ENCODE measurements at places on chromosomes 4 and X.

DNA sequence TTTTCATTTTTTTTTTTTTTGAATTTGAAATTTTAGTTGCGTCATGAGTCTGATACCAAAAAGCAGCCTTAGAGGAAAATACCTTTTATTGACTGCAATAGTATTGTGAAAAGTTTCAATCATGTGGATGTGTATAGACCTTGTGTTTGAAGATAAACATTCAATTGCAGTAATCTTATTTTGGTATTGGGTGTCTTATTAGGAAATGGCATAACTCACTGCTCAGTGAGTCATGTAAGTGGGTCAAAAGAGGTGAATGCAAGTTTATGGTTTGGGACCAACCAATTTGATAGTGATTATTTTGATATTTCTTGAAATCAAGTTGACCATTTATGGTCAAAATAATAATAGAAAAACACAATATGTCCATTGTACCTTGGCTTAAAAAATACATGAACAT is 627.8 kb upstream of the SLIT2 start:
- DNase-seq = no peak

- DNase-seq = no peak
These were observed 764 bp downstream of the TRAPPC11 start for GRCh38 chr4:183659872-183660242.

DNA sequence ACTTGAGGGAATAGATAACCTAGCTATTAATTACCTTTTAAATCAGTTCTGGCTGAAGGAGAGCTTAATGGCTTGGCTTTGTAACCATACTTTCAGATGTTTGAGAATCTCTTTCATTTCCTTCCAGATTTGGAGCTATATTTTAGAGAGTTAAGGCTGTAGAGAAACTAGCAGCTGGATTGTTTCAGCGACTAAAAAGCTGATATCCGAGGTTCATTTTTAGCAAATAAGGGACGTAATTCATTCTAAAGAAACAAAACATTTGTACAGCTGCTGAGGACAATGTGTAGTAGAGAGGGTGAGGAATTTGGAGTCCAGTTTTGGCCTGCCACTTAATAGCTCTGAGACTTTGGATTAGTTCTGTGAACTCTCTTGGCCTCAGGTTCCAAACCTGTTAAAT is 12.2 kb downstream of the OSTC start:
- DNase-seq = no peak

DNA sequence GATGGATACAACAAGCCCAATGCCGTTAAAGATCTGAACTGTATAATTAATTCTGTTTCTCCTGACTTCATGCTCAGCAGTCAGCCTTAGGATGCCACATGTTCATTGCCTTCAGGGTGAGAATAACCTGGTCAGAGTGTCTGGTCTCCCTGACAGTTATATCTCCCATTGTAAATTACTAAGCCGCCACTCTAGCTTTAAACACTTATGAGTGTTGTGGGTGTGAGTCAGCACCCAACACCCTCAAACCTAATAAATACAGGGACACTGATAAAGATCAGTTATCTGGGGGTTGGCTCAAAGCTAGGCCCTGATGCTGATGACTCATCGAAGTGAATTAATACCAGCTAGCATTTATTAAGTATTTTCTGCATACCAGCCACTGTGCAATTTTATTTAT is 64.9 kb upstream of the DYNLT3 start:
- peak; percentile 17 for DNase-seq

- no peak for DNase-seq
These were observed 203.8 kb upstream of the HS3ST1 start for GRCh38 chr4:11632483-11632882.

DNA sequence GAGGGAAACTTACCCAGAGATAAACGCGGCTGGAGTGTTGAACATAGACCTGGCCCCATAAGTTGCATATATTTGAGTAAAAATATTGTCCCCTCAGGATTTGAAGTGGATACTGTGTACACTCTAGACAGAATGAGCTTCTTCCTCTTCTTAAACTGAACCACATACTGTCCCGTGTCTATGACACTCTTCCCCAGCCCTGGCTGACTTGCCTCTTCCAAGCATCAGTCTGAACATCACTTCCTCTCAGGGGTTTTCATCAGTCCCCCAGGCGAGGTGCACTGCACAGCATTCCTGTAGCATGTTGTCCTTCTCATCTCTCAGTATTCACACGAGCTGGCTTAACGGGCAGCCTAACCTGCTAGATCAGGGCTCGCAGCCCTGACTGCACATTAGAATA is 80.5 kb upstream of the TMEM150C start:
- no peak for DNase-seq

GRCh38 chr4:62771983-62772557 is 1571.9 kb downstream of the ADGRL3 start:
- DNase-seq = no peak

GRCh38 chrX:94576367-94577004 is 902.5 kb downstream of the FAM133A start:
- no peak for DNase-seq

GRCh38 chrX:9037296-9037695 is 3.4 kb upstream of the FAM9B start:
- no peak for DNase-seq

- no peak for DNase-seq
These were observed 33.5 kb downstream of the NAT8L start for GRCh38 chr4:2092669-2093053.

DNA sequence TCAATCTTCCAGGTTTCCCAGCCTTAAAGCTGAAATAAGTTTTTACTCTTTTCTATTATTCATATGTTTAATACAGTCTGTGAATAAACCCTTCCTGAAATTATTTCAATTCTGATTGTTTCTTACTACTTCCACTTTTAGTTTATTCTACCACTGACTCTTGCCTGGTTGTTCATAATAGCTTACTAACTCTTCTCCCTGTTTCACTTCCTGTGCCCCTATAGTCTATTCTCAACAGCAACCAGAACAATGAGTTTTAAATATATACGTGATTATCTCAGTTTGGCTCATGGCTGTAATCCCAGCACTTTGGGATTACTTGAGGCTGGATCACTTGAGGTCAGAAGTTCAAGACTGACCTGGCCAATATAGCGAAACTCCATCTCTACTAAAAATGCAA is 408.0 kb upstream of the SPOCK3 start:
- no peak for DNase-seq

GRCh38 chr4:81404294-81404693 is 67.4 kb downstream of the RASGEF1B start:
- DNase-seq = no peak

- no peak for DNase-seq
These were observed 2.2 kb downstream of the PDE5A start for GRCh38 chr4:119626420-119626819.

DNA sequence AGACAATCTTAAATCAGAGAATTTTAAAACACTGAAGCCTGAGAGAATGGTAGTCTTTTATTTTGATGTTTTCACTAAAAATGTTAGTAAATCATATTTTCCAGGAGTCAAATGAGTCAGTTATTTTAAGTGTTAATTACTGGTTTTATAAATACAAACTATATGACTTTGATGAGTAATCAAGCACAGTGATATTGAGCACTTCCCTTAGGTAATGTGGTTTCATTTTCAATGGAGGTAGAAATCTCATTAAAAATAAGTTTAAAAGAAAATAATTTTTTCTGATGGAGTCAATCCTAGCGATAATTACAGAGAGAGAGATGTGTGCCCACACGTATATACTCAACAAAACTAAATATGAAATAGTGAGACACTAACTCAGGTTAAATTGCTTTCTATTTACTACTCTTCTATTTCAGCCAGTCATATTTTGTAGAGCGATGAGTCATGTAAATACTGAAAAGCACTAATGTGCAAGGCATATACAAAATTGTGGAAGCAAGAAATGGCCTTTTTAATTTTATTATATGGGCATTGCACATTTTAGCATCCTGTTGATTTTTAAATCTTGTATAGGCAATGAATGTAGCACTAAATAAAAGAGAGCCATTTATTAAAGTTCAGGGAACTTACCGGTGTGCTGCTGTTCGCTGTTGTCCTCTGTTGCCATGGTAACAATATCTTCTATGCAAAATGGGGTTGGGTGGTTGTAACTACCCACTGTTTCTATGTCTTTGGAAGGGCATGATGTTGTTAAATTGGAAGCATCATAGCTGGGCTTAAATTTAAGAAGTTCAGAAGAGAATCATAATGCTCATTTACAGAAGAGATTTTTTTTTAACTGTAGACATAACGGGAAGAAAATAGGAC is 513.7 kb downstream of the TLL1 start:
- DNase-seq = no peak

DNA sequence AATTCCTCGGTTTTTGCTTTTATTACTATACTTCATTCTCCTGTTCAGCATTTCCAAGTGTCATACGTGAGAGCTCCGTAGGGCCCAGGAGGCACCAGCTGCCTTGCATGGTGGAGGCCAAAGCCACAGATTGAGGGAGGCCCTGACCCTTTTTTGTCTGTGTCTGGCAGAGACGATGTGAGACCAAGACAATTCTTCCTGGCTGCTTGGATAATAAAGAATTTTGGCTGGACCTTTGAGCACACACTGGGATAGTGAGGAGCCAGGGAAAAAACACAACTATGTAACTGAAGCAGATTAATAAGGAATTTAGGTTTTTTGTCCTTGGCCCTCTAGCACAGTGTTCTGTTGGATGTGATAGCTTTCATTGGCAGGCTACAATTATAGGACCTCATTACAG is 161.0 kb downstream of the CPXCR1 start:
- DNase-seq = no peak

- no peak for DNase-seq
These were observed at the start of gene IL3RA for GRCh38 chrX:1336331-1336943. Gene IL3RA, plus strand, starts transcription at chrX:1336785. Its CDS starts 4,981 bp downstream, at chrX:1341766.

- DNase-seq = peak; percentile 59
These were observed 2.1 kb downstream of the DCLK2 start for GRCh38 chr4:150080337-150080736.

DNA sequence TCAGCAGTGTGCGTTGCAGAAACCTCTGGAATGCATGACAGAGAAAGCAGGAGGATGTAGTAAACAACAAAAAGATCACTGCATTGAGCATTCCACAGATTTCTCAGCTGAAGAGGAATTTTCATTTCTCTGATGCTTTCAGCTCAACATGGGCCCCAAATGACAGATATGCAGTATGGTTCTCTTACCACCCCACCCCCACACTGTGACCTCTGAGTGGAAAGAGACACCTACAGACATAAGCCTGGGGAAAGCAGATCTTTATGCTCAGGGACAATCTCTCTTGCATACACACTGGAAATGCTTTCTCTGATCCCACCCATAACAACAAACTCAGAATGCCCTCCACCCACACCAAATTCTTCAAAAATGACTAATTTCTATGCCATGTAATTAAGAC is 983.7 kb upstream of the LCORL start:
- DNase-seq = no peak

- DNase-seq = no peak
These were observed 690.8 kb downstream of the PCDH18 start for GRCh38 chr4:136841526-136841925.

DNA sequence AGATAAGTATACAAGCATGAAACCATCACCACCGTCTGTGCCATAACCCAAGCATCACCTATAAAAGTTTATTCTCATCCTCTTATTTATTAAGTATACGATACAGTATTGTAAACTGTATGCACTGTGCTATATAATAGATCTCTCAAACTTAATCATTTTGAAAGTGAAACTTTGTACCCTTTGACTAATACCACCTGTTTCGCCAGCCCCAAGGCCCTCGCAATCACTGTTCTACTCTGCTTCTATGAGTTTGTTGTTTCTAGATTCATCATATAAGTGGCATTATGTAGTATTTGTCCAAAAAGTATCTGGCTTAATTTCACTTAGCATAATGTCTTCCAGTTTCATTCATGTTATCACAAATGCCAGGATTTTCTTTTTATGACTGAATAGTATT is 72.1 kb upstream of the DOCK11 start:
- DNase-seq = no peak

DNA sequence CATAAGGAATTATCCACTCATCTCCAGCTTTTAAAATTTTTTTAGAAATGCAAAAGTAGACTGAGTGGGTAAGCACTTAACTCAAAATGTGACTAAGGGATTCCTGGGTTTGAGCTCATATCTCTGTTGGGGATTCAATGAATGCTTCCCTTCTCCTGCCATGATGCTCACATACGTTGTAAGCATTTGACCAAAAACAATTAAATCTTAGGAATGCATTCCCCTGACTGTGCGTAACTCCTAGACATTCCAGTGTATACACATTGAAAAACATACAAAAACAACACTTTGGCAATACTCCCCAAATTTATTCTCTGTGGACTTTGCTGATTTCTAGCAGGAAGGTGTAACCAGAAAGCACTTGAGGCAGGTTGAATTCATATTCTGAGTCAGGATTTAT is 29.8 kb downstream of the SPANXA2 start:
- no peak for DNase-seq

DNA sequence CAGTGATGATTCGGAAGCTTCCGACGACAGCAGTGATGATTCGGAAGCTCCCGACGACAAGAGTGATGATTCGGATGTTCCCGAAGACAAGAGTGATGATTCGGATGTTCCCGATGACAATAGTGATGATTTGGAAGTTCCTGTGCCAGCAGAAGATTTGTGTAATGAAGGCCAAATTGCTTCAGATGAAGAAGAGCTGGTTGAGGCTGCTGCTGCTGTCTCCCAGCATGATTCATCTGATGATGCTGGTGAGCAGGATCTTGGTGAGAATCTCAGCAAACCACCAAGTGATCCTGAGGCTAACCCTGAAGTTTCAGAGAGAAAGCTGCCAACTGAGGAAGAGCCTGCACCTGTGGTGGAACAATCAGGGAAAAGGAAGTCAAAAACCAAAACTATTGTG is 14.2 kb downstream of the CXCR3 start:
- DNase-seq = no peak

DNA sequence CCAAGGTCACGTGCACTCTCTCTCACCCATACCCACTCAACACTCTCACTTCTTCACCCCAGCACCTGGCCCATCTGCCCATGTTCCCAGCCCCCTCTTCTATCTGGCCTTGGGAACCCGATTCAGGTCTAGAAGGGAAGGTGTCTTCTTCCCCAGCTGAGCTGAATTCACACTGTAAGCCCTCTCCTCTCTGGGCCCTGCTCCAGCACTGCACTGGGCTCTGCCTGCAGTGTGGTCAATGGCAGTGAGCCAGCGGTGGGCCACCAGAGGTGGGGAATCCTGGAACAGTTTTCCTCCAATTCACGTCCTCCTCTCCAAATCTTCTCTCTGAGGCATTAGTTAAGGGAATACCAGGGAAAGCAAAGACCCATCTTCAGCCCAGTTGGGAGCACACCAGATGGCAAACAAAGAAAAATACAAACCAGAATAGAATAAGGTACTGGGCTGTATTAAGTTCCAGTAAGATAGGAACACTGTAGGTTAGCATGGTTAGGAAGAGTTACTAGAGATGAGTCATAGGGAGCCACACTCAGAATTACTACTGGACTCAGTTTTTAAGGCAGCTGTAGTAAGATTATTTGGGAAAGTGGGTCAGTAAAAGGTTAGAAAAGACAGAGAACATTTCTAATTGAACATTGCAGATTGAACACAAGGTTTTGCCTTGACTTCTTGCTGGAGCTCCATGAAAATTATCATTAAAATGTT is 5.0 kb downstream of the AWAT2 start:
- no peak for DNase-seq

DNA sequence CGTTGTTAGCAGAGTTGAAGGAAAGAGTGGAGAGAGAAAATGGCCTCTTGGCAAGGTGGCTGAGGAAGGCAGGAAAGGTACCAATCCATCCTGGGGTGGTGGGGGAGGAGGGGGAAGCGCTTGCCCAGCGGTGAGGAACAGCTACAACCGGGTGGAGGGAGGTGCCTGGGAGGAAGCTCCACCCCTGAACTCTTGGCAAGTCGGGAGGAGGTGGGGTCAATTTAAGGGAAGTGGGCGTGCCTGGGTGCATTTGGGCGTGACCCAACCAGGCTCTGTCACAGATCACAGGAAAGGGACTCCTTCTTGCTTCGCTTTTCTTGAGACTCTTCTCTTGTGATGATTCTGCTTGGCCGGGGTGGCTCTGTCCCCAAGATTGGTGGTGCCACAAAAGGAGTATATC is 41.7 kb downstream of the BCORL1 start:
- peak; percentile 6 for DNase-seq
